Activated CD4-positive, alpha-beta T cell treated with anti-CD3 and anti-CD28 coated beads, Interleukin-2, amount 50 U/mL, for 1 hour (primary cell): ENCODE measurements at places on chromosomes 5 and 9.

DNA sequence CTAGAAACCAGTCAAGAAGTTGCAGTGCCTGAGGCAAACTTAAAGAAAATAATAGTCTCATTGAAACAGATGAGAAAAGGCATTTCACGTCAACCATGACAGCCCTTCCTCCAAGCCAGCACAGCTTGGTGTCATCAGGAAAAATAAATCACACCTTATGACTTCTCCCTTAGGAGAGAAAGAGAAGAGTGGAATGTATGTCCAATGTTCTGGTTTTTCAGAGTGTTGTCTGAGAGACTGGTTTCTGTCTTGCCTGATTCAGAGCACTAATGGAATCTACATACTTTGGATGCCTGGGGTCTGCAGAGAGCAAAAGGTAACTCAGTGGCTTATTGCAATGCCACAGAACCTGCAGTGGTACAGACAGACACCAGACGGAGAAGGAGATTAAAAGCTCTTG is 105.5 kb upstream of the PDE4D start:
- DNase-seq = no peak

DNA sequence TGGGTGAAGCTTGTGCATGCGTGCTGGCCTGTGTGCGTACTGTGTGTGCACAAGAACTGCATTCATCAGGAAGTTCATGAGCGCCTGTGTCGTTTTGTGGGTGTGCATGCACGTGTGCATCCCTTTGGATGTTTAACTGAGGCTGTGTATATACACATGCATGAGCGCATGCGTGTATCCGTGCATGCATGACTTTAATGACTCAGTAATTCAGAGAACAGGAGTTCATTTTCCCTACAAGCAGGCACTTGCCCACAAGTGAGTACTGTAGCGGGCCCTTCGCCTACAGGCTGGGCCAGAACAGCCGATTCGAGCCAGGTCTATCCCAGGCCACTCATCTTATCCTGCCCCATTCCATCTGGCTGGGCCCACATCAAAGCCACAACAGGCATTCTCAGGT is 29.8 kb downstream of the CORO2A start:
- no peak for DNase-seq

DNA sequence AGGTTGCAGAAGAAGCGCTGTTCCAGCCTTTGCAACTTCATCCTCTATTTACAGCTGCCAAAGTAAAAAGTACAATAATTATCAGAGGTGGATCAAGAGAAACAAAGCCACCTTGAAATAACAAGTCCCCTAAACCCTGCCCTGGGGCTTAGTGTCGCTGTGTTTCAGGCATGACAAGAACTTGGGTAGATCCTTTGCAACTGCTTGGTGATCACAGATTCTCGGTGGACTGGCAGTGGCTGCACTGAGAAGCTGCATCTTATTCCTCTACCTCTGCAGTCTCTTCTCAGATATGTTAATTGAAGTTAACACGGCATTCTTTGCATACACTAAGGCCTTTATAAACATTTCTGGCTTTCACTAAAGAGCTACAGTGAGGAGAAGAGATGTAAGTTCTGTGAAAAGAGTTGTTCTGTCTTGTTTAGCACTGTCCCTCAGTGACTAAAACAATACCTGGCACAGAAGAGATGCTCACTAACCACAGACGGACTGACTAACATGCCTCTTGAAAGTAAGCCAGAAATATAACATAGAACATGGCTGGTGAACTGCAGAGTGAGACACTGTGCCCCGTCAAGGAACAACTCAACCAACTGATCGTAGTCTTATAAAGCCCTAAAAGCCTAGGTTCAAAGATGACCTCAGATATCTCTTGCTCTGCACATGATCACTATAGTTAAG is 144.2 kb downstream of the MLLT3 start:
- DNase-seq = no peak

GRCh38 chr5:139379626-139380449 is 3.3 kb downstream of the SLC23A1 start:
- no peak for DNase-seq

- DNase-seq = no peak
Observed at GRCh38 chr9:5688109-5688508, 59.2 kb downstream of the RIC1 start.

DNA sequence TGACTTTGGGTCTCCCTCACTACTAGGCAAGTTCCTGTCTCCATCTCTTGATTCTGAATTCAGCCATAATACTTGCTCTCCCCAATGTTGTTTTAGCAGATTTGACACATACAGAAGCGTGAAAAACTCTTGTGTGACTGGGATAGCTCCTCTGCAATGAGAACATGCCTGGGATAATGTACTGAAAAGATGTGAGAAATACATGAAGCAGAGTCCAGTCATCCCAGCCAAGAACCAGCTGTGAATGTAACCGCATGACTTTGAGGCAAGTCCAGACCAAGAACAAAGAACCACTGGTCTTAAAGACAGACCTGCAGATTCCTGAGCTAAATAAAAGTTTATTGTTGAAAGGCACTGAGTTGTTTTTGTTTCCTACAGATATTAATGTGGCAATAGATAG is 135.0 kb downstream of the NMUR2 start:
- no peak for DNase-seq

DNA sequence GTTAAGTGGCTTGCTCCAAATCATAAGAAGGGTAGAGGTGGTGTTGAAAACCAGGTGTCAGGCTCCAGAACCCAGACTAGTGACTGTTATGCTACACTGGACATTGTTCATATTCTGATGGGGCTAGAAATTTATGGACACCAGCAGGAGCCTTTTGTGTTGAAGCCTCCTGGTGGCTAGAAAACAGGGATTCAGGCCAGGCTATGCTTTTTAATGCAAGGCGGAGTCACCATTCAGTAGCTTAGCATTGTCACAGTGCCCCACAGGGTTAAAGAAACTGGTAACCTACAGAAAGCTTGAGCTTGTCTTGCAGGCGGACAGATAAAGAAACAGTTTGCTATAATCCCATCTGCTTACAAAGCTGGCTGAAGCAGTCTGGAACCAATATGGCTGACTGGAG is 23.0 kb upstream of the GOLM1 start:
- no peak for DNase-seq

DNA sequence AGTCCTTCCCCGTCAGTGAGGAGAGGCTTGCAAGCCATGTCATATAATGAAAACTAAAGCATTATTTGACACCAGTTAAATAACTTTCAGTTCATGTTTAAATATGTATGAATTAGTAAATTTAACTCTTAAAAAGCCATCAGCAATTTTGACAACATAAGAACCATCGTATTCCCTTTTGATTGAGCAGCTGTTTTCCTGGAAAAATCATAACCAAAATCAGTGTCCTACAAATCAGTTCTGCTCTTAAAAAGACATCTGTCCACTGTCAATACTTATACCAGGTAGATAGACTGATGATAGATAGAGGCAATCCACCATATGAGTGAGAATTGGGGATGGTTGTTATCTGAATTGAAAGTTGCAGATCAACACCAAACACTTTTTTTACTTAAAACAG is 2.3 kb downstream of the DIRAS2 start:
- DNase-seq = no peak

DNA sequence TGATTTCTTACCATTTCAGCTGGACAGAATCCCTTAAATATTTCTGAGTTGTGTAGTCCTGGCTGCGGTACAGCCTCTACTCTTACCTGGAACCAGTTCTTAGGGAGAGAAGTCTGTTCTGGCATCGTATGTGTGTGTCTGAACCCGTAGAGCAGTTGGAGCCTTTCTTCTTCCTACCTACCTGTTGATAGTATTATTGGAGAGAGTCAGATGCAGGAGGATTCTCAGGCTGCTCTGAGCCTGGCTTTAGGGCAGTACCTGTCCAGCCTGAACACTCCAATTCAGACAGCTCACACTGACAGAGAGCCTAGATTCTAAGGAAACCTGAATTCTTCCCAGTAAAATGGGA is 190.1 kb downstream of the CD180 start:
- DNase-seq = no peak

GRCh38 chr5:56142614-56143372 is 90.3 kb downstream of the ANKRD55 start:
- DNase-seq = no peak

GRCh38 chr5:116068028-116068632 is 16.7 kb upstream of the COMMD10 start:
- peak; percentile 12 for DNase-seq

- DNase-seq = no peak
Observed at GRCh38 chr5:11851965-11852716, 52.1 kb downstream of the CTNND2 start.
